Stimulated activated CD8-positive, alpha-beta memory T cell treated with anti-CD3 and anti-CD28 coated beads, Interleukin-7, amount 100 ng/mL, for 1 hour (primary cell): ENCODE measurements at places on chromosomes 5 and 9.

DNA sequence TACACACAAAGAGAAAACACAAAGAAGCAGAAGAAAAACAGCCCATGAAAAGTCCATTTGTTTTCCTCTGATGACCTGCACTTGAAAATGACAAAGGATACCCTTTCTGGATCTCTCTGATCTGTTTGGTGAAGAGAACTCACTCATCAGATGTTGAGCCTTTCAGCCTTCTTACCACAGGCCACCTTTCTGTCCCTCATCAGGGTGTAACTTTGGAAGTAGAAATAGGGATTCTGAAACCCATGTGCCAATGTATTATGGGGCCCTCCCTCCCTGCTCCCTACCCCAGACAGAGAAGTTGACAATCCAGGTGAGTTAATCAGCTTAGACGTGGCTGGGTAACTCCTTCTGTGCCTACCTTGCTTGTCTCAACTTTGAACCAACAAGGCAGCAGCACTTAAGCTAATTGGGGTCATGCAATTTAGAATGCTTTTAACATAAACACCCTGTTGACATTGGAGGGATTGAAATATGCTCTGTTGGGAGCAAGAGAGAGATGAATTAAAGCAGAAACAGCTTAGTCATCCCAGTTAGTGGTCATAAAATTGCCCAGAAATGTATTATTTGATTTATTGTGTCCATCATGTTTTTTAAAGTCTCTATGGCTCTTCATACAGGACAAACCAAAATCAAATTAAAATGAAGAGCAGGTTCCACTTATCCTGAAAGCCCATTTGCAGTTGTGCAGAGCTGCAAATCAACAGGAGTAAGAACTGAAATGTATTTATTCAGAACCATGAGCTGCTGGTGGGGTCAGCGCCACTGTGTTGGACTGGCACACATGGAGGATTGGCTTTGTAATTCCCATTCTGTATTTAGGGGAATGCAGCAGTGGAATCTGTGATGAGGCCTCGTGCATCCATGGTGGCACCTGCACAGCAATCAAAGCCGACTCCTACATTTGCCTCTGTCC lies 132.0 kb downstream of the LIFR start:
- DNase-seq, result no peak

DNA sequence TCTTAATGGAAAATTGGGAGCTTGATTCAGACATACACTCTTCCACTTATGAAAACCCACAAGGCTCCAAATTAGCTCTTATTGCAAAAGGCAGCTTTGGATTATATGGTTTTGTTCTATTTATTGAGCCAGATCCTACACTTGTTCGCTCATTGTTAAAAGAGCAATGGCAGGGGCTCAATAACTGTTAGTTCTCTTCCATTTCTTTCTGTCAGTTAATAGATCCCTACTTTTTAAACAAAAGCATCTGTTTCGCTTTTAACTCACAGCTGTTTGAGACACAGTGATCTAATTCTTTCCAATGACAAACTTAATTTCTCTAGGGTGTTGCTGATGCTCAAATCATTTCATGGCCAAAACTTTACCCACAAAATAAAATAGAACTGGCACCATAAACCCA lies 11.7 kb downstream of the C5 start:
- no peak for DNase-seq

- DNase-seq, result no peak
Measured at GRCh38 chr5:139100825-139101224, 97.3 kb downstream of the SIL1 start.

DNA sequence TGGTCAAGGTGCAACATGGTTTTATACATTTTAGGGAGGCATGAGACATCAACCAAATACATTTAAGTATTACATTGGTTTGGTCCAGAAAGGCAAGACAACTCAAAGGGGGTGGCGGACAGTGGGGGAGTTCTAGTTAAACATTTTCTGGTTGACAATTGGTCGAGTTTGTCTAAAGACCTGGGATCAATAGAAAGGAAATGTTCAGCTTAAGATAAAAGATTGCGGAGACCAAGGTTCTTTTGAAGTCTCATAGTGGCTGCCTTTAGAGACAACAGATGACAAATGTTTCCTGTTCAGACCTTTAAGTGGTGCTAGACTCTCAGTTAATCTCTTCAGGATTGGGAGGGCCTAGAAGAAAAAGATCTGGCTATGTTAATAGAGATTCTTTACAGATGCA lies 47.7 kb upstream of the TTC39B start:
- DNase-seq, result no peak

DNA sequence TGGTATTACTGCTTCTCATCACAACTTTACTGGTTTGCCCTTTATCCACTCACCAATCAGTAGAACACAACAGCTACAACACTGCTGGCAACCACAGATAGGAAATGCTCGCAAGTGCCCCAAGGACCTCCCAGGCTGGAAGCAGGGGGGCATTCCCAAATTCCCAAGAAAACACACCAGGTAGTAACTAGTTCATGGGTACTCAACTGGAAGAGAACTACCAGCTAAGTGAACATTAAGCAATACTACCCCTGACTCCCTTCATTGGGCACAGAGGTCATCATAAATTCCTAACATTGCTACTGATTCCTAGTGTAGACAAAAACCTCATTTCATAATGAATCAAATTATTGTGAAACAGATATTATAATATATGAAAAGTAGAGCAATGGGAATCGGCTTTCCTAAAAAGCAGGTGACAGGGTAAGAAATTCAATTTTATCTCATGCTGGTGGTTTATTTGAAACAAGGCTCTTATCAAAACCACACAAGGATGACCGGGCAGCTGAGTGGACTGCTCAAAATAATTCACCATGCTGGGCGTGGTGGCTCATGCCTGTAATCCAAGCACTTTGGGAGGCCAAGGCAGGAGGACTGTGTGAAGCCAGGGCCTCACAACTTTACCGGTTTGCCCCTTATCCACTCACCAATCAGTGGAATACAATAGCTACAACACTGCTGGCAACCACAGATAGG lies 81.6 kb downstream of the TLE1 start:
- DNase-seq, result no peak

GRCh38 chr9:33466565-33467495 lies 6.9 kb downstream of the NOL6 start:
- DNase-seq, result peak; percentile 55

DNA sequence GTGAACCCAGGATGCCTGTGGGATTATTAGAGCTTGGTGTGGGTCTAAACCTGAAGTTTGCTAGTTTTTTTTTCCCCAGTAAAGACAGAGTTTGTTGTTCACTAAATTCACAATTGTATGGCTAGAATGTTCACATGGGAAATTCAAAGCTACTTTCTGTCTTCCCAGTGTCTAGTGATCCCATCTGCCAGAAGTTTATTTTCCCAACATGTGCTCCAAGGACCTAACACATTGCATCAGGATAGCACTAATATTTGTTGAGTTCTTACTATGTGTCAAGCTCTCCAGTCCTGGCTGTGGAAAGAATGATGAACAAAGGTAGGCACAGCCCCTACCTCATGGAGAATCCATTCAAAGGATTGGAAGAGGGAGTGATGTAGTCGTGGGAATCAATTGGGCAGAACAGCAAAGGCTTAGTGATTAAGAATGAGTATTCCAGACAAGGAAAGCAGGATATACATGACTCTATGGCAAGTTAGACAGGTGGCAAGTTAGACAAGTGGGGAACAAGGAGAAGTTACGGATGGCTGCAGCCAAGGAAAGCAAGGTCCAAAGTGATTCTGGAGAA lies 521.5 kb upstream of the WWC1 start:
- DNase-seq, result no peak

DNA sequence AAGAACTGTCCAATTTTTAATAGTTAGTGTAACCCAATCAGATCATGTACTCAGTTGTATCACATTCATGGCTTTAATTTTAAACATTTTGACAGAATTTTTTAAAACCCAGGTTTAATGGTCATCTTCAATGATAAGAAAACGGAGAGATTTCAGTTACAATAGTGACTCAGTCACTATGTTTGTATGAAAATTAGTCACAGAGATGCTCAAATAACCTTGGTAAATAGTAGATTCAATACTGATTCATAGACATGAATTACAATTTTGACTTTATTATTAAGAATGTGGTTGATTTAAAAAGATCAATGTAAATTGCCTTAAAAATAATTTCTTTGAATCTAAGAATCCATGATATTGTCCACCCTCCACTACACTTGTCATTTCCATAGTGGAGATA lies 64.6 kb upstream of the TYRP1 start:
- no peak for DNase-seq

- no peak for DNase-seq
Measured at GRCh38 chr5:158478139-158478538, 619.2 kb upstream of the CLINT1 start.

DNA sequence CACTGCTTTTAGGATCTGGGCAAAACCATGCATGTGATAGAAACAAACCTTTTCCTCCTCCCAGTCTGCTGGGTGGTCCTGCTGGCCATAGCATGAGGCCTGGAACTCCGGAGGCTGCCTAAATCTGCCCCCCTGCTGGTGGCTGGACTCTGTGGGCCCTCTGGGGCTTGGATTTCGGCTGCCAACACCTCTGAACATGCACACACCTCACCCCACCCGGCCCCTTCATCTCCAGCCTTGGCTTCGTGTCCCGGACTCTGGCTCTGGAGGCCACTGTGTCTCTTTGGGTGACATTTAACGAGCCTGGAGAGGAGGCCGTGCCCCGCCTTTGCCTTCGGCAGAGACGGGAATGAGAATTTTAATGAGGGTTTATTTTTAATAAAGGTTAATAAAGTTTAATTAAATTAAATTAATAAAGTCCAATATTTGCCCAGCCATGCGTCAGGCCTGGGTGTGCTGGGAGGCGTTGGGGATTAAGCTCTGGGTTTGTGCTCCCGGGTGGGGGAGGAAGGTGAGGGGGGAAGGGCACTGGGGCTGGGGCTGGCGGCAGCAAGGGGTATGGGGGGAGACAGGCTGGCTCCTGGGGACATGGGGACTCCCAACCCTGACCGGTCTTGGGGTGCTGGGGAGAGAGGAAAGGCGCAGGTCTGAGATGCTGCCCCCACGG lies 251.8 kb downstream of the PBX3 start:
- no peak for DNase-seq

DNA sequence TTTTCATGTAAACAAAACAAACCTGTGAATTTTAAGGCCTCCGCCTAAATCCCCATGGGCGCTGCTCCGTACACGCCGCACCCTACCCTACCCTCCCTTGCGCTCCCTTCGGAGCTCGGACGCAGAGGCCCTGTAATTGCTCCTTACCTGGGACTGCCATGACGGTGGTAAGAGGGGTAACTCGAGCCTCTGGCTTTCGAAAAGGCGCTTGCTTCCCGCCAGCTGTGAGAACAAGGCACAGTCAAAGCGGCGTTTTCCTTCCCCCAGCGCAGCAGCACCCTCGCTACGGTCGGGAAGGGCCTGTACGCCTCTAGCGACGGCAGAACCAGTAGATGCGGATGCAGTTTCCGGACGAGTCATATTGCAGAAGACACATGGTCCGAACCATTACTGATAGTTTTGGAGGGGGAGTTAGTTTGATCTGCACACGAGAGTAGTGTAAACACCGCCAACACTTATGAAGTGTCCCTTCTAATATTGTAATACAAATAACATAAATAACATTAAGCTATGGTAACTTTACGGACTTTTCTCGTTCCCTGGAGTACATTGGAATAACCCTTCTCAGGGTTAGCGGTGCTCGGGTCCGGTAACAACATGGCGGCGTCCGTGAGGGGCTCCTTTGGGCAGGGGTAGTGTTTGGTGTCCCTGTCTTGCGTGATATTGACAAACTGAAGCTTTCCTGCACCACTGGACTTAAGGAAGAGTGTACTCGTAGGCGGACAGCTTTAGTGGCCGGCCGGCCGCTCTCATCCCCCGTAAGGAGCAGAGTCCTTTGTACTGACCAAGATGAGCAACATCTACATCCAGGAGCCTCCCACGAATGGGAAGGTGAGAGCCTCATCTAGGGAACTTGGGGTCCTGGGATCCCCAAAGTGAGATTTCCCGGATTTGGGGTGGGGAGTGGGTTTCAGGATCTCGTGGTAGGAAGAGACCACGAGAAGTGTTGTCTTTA lies at the start of the genes CWC27 and SREK1IP1:
CWC27 (plus strand) TSS at position 573 of the 955 bp plus-strand sequence; CDS start at position 790, 217 bp downstream.
SREK1IP1 (minus strand) TSS at position 334 of the 955 bp plus-strand sequence; CDS start at position 160, 174 bp downstream.
- DNase-seq, result peak; percentile 53

GRCh38 chr5:31096238-31096865 lies 97.1 kb upstream of the CDH6 start:
- DNase-seq, result no peak

- DNase-seq, result no peak
Measured at GRCh38 chr5:58149345-58149744, 310.5 kb downstream of the PLK2 start.

- no peak for DNase-seq
Measured at GRCh38 chr5:113663879-113664541, 150.5 kb downstream of the YTHDC2 start.

DNA sequence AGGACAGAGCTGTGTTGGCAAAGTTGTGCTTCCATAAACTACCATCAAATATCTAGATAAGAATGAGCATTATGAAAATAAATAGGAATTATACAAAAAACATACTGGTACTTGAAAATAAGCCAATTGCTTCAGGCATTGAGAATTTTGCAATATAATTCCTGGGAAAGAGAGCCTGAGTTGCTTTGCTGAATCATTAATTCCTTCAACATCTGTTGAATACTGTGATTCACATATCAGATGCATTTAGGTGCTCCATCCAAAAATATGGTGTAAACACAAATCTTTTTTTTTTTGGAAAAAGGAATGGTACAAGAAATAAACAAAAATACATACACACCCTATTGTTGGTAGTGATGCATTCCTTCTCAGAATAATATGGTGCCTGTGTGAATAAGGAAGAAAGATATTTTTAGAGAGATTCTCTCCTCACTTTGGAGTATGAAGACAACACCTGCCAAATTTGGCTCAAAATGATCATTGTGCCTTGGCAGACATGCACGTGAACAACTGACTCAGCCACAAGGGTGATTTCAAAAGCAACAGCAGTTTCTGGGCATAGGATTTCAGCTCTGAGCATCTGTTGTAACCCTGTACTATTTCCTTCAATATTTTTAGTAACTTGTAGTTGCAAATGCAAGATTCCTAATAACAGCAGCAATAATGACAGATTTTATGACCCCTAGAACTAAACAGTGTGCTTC lies 96.7 kb downstream of the CAVIN4 start:
- no peak for DNase-seq

DNA sequence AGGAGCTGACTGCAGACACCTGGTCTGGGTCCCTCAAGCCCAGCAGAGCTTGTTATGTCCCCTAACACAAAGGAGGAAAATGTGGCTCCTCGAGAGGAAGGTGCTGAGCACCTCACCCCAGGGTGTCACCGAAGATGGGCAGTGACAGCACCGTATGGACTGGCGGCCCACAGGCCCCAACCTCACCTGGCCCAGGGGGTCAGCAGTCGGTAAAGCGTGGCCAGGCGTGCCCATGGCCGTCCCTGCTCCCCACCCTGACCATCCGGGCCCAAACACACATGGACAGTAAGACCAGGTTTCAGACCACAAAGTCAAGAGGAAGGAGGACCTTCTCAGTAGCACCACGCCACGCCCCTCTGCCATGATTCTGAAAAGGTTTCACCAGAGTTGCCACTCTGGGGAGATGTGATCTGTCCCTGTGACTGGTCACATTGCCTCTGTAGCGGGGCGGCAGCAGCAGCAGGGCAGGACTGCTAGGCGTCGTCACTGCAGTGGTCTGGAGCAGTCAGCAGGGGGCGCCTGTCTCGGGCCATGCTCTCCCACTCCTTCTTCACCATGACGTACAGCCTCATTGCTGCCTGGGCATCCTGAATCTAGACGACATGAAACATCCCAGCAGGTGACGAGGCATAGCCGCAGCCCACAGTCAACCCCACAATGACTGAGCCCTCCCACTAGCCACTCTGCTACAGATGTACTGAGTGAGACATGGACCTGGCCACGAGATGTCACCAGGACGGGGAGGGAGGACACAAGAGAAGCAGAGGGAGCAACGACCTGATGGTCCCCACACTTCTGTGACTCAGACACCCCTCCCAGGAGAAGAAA lies 11.1 kb downstream of the REXO4 start:
- peak; percentile 55 for DNase-seq

- DNase-seq, result no peak
Measured at GRCh38 chr5:72453246-72453775, 53.9 kb downstream of the ZNF366 start.

- DNase-seq, result no peak
Measured at GRCh38 chr5:151303666-151304065, at the start of gene SLC36A3. Gene SLC36A3 (minus strand): TSS chr5:151303766. CDS start chr5:151303354, 412 bp downstream.
